Stimulated activated CD8-positive, alpha-beta memory T cell treated with anti-CD3 and anti-CD28 coated beads, Interleukin-7, amount 100 ng/mL, for 48 hours (primary cell): ENCODE measurements at places on chromosomes 3 and 15.

DNA sequence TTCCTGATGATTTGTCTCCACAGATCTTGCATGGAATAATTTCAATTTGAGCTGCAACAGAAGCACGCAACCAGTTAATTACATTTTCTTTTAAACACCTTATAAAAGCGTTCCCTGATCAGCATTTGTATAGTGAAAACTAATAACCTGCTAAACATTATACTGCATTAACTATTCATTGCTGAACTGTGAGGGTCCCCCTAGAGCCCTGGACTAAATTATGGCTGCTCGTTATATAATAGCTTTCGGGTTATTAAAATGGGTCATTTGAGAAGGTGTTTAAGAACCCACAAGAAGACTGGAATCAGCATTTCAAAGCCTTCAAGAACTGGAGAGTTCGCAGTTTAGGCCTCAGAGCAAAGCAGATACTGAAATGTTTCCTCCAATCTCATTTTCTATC lies 52.9 kb upstream of the ICE2 start:
- DNase-seq = no peak

DNA sequence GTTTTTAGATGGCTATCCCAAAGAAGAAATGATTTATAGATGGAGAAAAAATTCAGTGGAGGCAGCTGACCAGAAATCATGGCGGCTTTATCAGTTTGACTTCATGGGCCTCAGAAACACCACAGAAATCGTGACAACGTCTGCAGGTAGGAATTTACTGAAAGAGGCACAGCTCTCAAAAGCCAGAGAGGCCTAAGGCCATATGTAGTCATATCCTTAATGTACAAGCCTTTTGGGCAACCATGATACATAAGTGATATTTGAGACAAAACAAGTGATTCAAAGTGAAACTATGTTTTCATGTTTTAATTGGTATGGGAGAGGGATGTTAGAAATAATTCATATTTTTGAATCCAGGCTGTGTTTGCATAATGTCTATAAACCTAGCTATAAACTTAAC lies 509.7 kb downstream of the GABRG3 start:
- DNase-seq = no peak

DNA sequence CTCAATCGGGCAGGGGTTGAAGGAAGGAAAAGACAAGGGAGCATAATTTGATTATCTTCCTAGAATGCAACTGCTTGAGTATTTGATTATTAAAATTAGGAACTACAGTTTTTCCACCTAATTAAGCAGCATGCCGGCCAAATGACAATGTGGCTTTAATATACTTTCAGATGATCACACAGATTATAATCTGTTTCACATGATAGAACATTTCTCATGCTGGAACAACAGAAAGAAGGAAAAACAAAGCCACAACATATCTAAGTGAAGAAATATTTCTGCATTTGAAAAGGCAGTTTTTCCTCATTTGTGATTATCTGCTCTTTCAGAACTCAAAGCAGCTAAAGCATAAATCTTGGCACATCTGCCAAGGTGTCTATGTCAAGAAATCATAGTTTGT lies 82.7 kb downstream of the STRIT1 start:
- DNase-seq = no peak

- DNase-seq = no peak
These were observed 3.5 kb downstream of the PLXND1 start for GRCh38 chr3:129602730-129603560.

- no peak for DNase-seq
These were observed 114.8 kb downstream of the OXNAD1 start for GRCh38 chr3:16379838-16380237.

DNA sequence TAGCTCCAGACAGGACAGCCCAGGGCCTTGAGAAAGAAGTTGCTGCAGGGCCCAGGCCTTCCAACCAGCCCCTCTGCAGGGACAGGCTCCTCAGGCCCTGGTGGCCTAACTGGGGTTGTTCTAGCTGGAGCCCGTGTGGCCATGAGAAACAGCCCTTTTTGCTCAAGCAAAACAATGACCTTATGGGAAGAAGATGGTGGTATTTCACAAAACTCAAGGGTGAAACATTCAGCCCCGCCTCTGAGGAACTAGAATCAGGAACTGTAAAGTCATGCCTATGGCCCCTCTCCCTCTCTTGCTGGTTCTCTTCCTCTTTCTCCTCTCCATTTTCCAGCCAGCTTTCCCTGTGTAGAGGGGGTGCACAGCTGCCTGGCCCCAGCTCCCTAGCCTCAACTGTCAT lies 273.3 kb downstream of the RPLP1 start:
- no peak for DNase-seq

DNA sequence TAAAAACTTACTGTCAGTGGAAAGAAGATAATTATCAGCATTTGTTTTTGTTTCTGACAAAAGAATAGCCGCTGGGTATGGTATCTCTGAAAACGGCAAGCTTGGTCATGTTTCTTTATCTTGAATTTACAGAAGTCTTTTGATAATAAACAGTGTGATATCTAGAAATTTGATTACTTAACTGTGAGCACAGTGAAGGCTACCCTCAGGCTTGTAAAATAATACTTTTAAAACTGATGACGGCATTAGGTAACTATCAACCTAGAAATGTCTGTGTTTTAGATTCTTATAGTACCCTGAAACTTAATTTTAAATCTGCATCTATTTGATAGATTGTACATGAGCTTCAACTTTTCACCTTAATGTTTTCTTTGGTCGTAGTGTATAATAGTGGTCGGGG lies 43.4 kb downstream of the NSUN3 start:
- DNase-seq = no peak

DNA sequence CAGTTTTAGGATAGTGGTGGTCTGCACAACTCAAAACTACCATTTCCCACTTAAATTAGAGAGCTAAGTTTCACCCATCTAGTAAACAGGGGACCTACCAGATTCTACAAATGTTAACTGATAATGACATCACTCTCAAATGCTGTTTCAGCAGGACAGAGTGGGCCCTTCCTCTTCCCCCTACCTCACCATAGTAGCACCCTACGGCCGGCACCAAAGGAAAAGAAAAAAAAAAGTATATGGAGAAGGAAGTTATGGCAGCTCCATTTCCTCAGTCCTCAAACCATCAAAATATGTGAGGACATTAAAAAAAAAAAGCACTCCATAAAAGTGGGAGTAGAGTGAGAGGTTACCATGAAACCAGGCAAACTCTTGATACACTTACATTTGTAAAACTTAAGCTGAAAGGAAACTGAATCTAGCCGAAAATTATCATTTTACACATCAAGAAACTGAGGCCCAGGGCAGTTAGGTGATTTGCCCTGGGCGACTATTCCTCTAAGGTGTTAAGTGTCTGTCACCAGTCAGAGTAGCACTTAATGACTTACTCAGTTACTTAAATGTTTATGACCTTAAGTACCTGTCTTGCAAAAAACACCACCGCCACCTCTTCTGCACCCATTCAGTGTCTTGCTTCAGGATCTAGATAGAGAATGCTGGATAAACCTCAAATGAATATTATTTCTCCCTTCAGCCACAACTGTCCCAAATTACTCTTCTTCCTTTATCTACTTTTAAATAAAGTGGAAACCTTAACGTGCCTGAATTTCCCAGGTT lies 2.7 kb downstream of the MSL2 start:
- no peak for DNase-seq

DNA sequence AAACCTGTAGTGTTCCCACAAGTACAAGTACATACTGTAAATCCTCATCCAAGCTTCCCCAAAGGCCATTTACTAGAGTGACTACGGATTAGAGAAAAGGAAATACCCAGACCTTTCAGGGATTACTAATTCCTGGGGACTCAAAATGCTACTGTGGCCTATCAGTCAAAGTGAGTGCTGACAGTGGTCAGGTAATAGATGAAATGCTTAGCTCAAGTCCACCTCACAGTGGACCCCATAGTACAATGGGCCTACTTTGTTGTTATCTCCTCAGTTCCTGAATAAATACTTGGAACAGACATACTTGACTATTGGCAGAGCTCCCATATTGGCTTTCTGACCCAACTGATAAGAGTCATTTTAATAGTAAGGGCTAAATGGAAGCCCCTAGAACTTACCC lies 61.6 kb downstream of the MAP4 start:
- no peak for DNase-seq

- DNase-seq = no peak
These were observed 449.2 kb upstream of the CFAP20DC start for GRCh38 chr3:59499000-59499399.

DNA sequence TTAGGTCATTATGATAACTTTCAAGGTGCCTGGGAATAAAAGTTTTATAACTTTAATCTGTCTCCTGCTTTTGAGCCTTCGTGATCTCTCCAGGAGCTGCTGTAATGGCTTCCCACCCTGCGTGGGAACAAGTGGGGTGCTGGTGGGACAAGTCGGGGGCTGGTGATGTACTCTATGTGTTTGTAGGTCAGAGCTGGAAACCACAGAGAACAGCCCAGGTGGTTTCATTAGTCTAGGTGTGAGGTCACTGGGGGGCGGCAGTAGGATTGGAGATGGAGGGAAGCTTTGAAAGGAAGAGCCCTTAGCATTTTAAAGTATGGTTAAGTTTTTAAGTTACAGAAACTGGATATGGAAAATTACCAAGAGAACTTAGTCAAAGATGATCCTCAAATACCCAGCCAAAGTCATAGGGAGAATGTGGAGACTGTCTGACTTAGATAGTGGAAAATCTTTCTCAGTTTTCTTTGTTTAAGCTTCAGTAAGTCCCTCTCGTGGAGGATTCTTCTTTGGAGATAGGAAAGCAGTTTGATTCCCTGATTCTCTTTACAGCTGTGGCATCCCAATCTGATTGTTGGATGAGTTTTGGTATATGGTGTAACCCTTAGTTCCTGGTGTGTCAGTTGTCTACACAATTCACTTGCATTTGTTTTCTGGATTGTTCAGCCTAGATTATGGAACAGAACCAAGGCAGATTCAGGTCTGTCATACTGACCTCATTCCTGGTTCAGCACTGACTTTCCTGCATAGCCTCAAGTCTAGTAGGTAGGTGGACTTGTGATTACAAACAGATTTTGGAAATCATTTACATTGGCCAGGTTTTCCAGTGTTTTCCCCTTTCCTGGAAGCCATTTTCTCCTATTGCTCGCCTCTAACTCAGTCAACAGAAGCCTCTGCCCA lies 115.6 kb downstream of the FNDC3B start:
- no peak for DNase-seq

DNA sequence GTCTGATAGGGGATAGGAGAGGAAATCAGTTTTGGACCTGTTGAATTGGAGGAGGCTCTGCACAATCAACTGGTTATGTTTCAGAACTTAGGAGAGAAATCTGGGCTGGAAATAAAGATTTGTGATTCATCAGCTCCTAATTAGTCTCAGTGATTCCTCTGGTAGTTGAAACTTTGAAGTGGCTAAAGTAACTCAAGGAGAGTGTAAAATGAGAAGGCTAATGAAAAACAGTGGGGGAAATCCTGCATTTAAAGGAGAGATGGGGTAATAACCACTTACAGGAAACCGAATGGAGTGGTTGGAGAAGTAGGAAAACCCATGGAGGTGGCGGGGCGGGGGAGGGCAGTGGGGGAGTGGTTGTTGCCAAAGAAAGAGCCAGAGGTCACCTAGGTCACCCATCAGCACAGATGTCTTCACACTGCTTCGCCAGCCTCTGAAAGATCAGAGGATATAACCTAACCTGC lies 32.6 kb downstream of the MAP2K5 start:
- no peak for DNase-seq

GRCh38 chr3:10137178-10137577 lies 4.4 kb upstream of the VHL start:
- DNase-seq = no peak

GRCh38 chr3:191912616-191913204 lies 451.7 kb downstream of the PYDC2 start:
- DNase-seq = no peak

DNA sequence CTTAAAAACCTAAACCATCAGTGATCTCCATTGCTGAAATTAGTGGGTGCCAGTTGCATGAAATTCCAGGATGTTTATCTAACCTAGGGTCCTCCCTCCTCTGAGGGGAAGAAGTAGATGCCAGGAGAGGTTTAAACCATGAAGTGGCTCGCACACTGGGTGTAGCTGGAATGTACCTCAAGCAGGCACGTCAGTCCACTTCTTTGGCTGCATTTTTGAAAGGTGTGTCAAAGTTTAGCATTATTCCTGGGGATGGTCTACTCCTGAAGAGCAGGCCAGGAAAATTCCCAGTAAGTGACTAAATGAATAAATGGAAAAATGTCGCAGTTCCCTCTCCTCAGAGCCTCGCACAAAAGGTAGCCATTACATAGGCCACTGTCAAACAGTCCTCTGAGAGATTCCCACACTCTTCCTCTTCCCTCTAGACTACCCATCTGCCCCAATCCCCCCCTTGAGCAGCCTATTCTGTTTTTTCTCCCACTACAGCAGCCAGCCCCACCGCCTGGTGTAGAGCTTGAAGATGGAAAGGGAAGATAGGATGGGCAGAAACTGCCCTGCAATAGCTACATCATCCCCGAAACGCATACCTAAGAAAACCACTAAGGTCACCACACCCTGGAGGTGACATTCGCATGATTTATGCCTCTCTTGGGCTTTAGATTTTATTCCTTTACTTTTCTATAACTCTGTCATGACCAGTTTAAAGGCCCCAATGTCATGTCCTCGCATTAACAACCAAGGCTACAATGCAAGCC lies 655 bp upstream of the TMOD3 start:
- DNase-seq = no peak

DNA sequence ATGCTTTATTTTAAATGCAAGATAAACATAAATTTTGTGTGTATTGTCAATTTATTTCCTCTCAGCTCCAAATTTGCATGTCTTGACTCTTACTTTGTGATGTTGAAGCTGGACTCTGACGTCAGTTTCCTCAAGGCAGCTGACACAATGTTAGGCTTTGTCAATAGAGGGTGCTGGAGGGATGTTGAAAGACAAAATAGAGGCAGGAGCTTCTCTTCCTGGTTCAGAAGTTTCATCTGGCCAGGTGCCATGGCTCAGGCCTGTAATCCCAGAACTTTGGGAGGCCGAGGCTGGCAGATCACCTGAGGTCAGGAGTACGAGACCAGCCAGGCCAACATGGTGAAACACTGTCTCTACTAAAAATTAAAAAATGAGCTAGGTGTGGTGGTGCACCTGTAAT lies 408.6 kb downstream of the GBE1 start:
- no peak for DNase-seq

DNA sequence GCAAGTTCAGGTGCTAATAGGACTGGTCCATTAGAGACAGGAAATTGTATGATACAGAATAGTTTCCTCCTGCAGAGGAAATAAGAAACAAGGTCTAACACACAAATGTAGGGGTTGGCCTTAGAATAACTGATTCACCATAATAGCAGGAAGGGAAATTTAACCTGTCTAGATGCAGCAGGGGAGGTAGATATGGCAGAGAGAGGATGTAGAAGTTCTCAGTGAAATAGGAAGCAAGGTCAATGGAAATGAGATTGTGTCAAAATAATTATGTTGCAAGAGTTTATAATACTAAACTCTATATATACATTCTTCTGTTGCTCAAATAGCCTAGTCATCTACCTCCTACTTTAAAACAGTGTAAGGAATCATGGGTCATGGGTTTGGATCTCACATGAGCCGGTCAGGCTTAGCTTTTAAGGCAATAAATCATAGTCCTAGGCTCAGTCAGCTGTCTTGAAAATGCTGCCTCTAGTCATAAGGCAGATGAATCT lies 17.0 kb downstream of the BCL2A1 start:
- DNase-seq = no peak

DNA sequence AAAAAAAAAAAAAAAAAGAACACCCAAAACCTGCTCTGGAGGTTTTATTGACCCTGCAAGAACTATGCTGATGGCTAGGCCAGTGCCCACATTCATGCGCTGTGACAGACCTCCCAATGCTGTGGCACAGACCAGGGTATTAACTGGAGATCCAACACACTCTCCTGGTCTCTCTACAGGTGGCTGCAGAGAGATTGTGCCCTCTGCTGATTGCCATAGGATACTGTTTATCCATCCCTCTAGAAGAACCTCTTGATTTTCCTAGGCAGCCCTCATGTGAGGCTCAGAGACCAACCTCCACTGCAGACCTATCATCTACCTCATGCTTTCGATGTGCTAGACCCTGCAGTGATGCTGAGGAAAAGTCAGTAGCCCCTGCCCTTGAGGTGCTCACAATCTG lies 125.5 kb upstream of the TRIM42 start:
- DNase-seq = no peak
